Activated gamma-delta T cell treated with anti-CD3 and anti-CD28 coated beads, Interleukin-2, amount 50 U/mL, for 16 hours (primary cell): ENCODE measurements at places on chromosomes 12 and 14.

- DNase-seq = no peak
Measured at GRCh38 chr14:102646615-102647014, 54.2 kb downstream of the RCOR1 start.

GRCh38 chr12:64122154-64122553 is 99.9 kb downstream of the KICS2 start:
- DNase-seq = no peak

- DNase-seq = no peak
Measured at GRCh38 chr14:63231766-63232165, 27.5 kb downstream of the RHOJ start.

GRCh38 chr12:45853550-45853949 is 124.0 kb downstream of the ARID2 start:
- DNase-seq = no peak

DNA sequence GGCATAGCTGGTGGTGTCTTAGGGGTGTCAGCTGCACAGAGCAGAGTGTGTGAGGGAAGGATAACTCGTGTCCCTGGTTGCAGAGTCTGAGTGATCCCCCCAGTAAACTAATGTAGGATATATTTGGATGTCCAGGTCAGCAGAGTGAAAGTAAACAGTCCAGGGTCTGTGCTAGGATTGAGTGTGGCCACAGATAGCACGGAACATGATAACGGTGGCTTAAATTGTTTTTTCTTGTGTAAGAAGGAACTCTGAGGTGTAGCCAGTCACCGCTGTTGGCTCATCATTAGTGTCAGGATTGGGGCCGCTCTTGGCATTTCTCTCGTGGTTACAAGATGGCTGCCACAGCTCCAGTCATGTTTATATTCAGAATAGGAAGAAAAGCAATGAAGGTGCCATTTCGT is 97.3 kb downstream of the DERA start:
- DNase-seq = no peak

DNA sequence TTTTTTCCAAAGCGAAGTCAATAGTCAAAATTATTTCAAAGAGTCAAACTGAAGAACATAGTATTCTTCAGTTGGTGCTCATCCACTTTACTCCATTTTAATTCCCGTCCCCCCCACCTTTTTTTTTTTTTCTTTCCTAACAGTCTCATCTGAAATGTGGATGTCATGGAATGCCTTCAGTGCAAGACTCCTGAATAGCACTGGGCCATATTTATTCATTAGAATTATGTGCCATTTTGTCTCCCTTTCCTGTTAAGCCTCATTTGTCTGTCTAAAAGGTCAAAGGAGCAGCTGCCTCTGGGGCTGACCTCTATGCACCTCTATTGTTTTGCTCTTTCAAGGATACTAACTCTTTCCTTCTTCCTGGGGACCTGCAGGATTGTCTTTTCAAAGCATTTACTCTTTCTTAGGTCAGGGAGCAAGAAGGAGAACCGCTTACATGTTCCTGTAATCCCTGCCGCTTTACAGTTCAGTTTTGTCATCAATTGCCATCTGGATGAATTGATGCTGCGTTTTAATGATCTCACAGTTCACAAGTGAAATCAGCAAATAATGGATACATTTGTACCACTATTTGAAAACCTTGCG is 310.6 kb downstream of the NPAS3 start:
- no peak for DNase-seq

GRCh38 chr14:101225157-101226152 is 321.9 kb upstream of the RTL1 start:
- DNase-seq = no peak

DNA sequence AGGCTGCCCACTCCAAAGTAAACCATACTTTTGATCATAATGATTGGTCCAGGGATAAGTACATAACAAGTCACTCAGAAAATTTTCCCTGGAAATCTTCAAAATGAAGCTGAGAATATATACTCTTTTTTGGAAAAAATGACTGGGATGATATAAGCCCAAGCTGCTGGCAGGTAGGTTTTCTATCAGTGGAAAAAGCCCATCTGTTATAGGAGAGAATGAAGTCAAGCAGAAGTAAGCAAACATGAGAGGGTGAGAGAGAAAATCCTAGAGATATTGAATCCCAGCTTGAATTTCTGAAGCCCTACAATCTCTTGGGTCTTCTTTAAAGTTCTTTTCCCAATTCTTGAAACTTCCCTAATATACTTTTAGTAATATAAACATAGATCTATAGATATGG is 37.3 kb upstream of the ZDHHC17 start:
- no peak for DNase-seq

DNA sequence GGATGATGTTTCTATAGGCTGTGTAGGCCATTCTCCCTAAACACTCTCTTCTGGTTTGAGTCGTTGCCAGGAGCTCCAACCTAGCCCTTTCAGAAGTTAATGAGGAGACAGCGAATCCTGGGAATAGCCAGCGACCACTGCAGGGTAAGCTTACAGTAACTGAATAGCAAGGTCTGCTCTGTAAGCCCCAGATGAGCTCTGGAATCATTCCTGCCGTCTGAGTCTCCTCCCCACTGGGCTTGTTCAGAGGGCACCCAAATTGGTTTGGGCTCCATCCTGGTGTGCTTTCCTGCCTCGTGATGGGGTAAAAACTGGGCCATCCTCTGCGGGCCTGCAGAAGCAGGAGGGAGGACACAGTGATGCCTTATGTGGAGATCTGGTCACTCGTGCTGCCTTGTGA is 43.3 kb upstream of the EMP1 start:
- no peak for DNase-seq

DNA sequence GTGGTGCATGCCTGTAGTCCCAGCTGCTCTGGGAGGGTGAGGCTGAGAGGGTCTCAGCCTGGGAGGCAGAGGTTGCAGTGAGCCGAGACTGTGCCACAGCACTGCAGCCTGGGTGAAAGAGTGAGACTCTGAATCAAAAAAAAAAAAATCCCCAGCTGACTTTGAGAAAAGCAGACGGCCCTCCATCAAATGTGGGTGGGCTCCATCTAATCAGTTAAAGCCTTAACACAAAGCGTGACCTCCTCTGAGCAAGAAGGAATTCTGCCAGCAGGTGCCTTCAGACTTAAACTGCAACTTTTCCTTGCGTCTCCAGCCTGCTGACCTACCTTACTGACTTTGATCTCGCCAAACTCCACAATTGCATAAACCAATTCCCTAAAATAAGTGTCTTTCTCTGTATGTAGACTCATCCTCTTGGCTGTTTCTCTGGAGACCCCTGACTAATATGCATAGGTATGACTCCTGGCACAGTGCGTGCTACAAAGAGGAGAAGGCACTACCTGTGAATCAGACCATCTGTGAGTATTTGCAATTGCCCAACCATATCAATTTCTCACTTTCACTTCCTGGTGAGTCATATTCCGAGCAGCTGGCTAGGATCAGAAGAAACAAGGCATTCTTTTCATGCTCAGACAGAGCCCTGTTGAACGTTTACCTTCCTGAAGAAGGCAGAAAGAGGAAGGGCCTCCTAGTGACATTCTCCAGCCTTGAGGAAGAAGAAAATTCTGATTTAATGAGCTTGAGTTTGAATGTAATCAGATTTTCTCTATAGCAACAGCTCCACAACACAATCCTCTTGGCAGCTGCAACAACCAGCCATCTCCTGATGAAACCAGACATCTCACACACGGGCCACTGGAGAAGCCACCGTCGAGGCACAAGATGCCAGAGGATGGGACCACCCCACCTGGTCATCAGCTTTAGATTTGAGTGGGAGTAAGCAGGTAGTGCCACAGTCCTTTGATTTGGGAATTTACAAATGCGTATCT is 54.3 kb downstream of the CLMN start:
- no peak for DNase-seq

DNA sequence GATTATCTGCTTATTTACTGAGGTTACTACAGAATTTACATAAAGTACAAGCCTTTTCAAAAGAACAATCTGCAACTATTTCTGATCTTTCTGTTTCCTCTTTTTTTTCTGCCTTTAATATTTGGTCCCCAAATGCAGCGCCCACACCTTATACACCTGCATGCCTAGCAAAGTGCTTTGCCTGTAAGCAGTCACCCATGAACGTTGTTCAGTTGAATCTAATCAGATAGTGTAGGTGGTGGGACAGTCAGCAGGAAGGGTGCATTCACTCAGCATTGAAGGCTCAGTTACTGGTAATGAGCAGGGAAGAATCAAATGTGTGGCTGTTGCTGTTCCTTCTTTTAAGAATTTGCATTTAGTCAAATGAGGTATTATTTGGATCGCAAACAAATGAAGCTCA is 108.4 kb downstream of the GPR135 start:
- no peak for DNase-seq

DNA sequence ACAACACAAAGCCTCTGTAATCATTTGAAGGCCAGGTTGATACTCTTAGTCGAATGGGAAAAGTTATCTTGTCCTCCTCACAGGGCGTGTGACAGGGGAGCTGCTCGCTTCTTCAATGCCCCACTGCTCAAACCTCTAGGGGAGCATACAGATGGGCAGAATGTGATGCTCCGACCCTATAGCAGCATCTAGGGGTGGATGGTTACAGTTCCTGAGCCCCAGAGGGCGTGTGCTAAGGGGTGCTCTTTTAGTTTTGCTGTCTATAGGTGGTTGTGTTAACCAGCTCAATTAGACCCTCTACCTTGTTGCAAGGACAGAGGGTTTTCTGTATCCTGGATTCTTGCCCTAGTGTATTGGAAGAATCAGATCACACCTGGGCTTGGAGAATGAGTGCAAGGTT is 47.8 kb downstream of the HSD17B6 start:
- no peak for DNase-seq

- DNase-seq = no peak
Measured at GRCh38 chr14:34699873-34700621, 14.3 kb downstream of the CFL2 start.

- no peak for DNase-seq
Measured at GRCh38 chr14:59199205-59199604, 10.7 kb downstream of the DAAM1 start.

DNA sequence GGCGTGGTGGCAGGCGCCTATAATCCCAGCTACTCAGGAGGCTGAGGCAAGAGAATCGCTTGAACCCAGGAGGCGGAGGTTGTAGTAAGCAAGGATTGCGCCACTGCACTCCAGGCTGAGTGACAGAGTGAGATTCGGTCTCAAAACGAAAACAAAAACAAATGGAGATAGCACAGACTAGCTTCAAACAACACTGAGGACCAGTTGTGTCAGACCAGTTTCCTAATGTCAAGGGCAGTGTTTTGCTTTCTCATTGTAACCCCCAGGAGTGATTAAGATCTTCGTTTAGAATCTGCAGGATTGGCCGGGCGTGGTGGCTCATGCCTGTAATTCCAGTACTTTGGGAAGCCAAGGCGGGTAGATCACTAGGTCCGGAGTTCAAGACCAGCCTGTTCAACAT is 18.5 kb downstream of the RPGRIP1 start:
- DNase-seq = no peak

DNA sequence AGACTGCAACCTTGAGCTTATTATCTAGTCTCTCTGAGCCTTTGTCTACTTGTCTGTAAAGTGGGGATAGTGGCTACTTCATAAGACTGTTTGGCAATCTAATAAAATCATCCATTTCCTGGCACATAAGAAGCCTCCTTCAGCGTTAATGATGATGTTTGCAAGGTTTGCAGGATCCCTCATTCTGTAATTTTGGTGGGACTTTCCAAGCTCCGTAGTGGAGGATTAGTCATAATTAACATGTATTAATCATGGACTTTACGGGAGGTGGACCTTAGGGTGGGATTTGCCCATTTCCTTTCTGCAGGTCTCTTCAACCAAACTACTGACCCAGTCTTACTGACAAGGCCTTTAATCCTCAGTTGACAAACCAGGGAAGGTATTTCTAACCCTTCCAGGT is 66.2 kb downstream of the NTF3 start:
- no peak for DNase-seq

DNA sequence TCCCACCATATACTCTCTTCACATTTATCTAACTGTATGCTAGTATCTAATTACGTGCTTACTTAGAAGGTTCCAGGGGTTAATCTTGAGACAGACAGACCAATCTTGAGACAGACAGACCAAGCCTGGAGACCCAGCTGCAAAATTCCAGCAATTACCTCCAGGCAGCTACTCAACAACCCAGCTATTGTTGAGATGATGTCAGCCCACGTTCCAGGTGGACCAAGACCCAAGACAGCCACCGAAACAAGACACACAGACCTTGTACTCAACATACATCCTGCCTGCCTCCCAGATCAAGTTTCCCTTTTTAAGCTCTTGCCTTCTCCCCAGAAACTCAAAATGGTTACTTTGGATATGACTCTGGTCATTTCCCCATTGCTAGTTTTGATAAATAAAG is 64.9 kb upstream of the VASH1 start:
- no peak for DNase-seq

DNA sequence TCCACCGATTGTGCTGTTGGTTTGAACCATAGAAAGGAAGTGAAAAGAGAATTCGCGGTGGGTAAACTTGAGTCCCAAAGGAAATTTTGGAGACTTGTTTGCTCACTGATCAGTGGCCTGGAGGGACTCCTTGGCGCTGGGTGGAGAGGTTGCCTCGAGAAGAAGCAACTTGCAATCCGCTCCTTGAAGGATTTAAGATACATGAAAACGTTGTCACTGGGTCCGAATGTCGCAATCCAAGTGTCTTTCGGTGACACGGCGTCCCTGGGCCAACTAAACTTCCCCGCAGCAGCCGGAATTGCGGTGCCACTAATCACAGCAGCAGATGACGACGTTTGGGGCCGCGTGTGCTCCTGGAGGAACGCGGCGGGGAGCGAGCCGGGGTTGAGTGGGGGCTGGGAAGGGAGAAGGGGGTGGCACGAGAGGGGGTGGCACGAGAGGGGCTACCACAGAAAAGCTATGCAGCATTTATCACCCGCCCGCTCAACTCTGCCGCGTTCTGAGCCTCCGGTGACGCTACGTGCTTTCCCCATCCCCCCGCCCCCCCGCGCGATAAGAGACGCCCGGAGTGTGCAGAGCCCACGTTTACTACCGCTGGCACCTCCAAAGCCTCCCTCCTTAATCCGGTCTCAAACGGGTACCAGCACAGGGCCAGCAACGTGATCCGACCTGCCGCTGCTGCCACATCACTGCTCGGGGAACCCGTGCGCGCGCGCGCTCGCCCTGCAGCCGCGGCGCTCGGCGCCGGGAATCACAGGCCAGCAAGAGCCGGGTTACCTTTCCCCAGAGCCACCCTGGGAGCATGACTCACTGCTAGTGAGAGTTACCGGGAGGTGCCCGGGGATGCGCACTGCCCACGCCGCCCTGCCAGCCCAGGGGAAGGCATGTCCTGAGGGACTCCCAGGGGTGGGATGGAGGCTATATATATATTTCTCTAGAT is 833 bp upstream of the BHLHE41 start:
- DNase-seq = no peak

- no peak for DNase-seq
Measured at GRCh38 chr12:84497819-84498218, 414.8 kb downstream of the SLC6A15 start.

DNA sequence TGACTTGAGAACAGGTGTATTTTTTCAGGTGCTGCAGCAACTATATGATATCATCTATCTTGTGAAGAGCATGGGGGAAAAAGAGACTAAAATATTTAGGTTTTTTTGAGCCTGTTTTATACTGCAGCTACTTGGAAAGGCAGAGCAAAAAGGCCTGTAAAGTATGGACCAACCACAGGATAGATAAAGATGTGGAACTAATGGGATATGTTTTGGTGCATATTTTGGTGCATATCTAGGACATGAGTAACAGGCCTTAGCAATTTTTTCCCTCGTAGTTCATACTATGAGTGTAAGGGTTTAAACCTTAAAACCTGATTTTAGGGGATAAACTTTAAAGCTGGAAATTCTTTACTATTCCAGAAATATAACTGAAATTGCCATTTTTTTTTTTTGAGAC is 6.0 kb upstream of the GTSF1 start:
- no peak for DNase-seq

GRCh38 chr12:11686120-11686519 is 36.6 kb downstream of the ETV6 start:
- no peak for DNase-seq

- no peak for DNase-seq
Measured at GRCh38 chr12:19430988-19431387, 8.3 kb upstream of the AEBP2 start.

GRCh38 chr14:71452987-71453386 is 479.2 kb upstream of the RGS6 start:
- no peak for DNase-seq
